Ovary (tissue), 10 donors: ENCODE measurements at places on chromosomes 1 and 21.

DNA sequence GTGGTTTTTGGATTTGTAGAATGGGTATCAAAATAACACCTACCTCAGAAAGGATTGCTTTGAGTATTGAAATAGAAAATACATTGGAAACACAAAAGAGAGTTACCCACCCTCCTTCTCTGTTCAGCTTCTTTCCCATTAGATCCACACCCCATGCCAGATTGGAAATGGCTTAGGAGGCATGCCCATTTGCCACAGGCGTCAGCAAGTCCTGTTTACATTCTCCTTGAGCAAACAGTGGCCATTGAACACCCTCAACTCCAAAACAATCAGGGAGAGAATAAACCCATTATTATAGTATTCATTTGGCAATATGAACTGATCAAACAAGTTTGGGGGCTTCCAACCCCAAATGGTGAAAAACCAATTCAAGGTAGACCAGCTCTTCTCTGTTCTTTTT, 2.4 kb downstream of the ELAPOR1 start:
- no peak for DNase-seq

DNA sequence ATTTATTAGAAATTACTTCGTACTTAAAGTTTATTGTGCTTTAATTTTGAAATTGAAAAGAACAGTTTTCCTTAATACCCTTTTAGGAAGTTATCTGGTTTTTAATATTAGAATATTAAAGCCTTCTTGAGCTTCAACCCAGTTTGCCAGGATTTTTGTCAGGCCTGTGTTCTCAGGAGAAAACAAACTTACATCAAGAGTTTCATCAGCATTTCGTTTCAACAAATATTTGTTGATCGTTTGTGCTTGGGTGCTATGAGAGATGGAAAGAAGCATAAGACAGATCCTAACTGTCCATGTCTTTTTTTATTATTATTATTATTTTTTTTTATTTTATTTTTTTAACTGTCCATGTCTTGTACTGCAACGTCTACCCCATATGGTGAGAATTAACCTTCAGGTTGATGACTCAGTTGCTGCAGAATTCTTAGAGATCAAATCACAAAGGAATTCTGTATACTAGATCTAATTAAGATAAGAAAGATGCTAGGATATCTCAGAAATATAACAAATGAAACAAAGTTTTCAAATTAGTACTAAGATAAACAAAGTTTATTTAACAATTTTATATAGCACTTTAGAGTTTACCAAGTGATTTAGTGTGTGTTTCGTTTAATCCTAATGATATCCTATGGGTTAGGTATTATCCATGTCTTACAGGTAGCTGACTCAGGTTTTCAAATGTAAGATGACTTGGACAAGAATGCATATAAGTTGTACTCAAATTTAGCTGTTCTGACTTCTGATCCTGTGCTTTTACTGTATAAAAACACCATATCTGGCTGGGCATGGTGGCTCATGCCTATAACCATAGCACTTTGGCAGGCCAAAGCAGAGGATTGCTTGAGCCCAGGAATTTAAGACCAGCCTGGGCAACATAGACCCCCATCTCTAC, 14.3 kb downstream of the FBXO28 start:
- no peak for DNase-seq

DNA sequence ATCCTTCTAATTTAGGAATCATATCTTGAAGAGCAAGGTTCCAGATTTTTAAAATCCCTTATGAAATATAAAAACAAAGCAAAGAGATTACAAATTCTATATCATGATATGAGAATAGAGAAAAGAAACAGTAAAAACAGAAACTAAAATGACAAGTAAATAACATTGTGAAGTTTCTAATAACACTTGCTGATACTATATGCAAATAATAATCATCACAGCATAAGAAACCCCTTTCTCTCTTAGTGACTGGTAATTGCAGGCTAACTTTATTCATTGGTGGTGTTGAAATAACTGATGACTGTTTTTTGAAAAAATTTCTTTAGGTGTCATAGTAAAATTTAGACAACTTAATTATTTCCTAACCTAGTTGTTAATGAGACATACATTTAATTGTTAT, 281.6 kb downstream of the PLA2G4A start:
- DNase-seq: no peak

DNA sequence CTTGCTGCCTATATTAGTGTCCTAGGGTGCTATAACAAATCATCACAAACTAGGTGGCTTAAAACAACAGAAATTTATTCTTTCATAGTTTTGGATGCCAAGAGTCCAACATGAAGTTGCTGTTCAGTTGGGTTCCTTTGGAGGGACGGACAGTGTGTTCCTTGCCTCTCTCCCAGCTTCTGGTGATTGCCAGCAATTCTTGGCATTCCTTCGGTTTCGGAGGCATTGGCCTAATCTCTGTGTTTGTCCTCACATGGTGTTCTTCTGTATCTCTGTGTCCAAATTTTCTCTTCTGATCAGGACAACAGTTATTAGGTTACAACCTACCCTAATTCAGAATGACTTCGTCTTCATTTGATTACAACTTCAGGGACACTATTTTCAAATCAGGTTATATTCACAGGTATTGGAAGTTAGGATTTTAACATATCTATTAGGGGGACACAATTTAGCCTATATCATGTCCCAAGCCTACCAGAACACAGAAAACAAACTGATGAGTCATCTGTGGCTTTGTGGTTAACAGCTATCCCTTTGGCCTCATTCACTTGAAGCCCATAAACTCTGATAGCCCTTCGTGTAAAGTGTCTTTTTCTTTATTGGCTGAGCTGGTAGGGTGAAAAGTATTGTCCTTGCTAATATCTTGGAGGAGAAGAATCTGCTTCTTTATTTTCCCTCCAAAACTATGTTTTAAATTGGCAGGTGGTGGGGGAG, 83.2 kb upstream of the PAPPA2 start:
- DNase-seq: no peak

DNA sequence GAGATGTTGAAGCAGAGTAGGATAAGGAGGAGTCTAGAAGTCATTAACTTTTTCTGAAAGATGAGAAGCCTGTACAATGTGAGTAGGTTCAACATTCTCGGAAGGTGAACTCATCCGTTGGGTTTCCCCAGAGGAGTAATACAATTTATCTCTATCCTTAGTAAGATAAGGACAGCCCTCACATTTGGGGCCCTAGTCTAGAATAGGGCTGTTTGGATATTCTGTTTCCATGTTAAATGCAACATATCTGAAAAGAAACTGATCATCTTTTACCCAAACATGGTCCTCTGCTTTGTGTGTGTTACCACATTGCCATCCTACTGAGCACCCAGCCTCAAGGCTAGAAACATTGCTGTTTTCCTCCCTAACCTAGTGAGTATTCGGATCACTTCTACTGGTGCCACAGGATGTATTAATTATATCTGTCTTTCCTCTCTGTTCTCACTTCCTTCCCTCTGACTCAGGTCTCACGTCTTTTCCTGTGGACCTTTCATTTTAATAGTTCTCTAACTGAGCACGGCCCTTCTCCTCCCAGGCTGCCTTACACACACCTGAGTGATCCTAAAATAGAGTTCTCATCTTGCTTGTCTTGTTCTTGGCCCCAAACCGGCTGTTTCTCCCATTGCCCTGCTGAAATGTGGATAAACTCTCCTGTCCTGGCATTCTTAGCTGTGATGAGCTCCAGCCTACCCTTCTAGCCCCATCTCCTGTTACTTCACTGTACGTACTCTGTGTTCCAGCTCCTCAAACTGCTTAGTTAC, 91.7 kb downstream of the CDC14A start:
- DNase-seq: no peak

DNA sequence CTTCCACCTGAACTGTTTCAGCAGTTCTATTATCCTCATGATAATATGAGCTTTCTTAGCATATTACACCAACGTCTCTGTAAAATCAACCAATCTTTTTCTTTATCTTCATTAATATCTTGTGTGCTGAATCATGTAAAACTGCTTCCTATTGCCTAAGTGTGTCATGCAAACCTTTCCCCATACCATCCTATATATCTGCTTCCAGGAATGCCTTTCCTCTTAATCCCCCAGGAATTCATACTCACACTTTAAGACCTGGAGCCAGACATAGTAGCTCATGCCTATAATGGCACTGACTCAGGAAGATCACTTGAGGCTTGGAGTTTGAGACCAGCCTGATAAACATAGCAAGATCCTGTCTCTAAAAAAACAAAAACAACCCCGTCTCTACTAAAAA, 183.9 kb downstream of the NRIP1 start:
- no peak for DNase-seq

DNA sequence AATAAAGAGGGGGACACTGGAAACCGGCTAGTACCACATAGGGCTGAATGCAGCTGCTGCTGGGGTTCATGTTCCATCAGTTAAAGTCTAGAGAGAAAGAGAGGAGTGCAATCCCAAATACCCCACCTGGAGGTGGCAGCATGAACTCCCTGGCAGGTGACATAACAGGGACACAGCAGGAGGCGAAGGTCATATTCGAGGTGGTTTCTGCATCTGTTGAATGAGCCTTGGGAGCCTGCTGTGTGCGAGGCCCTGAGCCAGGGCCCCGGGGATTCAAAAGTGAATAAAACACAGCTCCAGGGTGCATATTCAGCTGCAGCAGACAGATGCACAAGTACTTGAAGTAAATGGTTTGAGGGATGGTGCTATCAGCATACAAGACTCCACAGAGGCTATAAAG, 456.8 kb downstream of the SETD4 start:
- DNase-seq: no peak

- no peak for DNase-seq
Measured at GRCh38 chr1:233245191-233245765, 50.2 kb downstream of the PCNX2 start.

- DNase-seq: no peak
Measured at GRCh38 chr1:65431111-65431705, 10.7 kb downstream of the LEPR start.

GRCh38 chr1:119787776-119788175, 19.1 kb upstream of the HMGCS2 start:
- DNase-seq: no peak

DNA sequence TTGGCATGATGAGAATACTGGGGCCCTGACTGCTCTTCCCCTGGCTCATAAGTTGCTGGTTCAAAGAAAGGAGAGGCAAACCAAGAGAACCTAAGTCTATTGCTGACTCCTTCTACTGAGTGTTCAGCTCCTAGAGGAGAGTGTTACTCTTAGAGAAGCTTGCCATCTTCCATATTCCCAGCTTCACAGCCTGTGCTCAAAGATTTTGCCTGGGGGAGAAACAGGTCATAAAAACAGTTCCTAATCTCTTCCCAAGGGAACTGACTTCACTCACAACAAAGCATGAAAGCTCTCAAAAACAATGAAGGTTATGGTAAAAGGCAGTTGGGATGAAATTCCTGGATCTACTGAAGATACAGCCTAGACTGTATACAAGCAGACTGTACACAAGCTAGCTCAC, 37.1 kb downstream of the LRRC40 start:
- DNase-seq: no peak

DNA sequence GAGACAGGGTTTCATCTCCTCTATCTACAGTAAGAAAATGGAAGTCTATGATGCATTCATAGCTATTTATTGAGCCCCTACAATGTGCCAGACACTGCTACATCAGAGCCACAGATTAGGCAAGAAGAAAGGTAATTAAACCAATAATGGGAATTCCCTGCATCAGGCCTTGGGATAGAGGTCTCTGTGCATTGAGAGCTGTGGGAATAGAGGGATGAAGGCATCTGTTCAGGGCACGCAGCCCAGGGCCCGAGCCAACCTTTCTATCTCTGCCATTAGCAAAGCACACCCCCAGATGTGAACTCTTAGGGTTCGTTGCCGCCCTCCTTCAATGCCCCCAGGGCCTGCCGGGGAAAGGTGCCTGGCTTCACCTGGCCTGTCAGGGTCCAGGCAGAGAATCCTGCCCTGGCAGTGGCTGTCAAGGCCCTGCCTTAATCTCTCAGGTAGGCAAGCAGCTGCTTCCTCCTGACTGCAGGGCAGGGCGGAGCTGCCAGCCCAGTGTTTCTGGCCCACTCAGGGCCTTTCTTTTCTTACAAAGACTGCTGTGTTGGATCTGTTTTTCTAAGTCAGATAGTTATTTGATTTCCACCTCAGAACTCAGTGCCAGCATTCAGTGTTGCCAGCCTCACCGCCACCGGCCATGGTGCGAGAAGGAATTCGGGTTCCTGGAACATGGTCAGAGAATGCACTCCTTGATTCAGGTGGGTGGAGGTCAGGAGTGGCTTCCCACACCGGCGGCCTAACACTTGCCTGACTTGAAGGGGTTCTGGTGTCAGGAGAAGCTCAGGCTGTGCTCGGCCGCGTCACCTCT, 76.1 kb downstream of the PGM1 start:
- no peak for DNase-seq
